ENCODE measurements at places on chromosomes 7 and 10.

GRCh38 chr7:87032604-87033339 lies 26.7 kb downstream of the ELAPOR2 start:
- no peak for DNase-seq

GRCh38 chr7:40232242-40232893 lies 97.6 kb downstream of the SUGCT start:
- DNase-seq, result no peak

GRCh38 chr7:47953822-47954221 lies 5.6 kb upstream of the PKD1L1 start:
- DNase-seq, result no peak

- peak; percentile 14 for DNase-seq
Observed at GRCh38 chr10:101827919-101828600, 9.8 kb upstream of the OGA start.

DNA sequence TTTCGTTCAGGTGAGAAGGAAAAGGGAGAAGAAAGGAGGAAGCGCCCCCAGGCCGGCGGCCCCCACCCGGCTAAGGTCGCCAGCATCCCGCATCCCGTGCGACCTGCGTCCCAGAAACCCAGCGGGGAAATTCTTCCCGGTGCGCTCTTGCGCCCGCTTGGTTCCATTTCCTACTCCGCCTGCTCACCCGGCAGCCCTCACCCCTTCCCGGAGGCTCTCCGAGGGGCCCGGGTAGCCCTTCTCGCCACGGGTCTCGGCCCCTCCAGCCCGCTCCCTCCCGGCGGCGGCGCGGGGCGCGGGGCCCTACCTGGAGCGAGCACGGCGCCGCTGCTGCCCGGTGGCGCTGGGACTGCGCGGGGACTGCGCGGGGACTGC lies at the start of gene PRKCQ:
TSS of gene PRKCQ (minus strand) at position 373 of the 375 bp plus-strand sequence. CDS start 65,141 bp downstream, outside the sequence.
- no peak for DNase-seq

- no peak for DNase-seq
Observed at GRCh38 chr10:69861251-69862240, 59.8 kb downstream of the COL13A1 start.

GRCh38 chr10:50604809-50605208 lies 18.9 kb downstream of the SGMS1 start:
- DNase-seq, result no peak

DNA sequence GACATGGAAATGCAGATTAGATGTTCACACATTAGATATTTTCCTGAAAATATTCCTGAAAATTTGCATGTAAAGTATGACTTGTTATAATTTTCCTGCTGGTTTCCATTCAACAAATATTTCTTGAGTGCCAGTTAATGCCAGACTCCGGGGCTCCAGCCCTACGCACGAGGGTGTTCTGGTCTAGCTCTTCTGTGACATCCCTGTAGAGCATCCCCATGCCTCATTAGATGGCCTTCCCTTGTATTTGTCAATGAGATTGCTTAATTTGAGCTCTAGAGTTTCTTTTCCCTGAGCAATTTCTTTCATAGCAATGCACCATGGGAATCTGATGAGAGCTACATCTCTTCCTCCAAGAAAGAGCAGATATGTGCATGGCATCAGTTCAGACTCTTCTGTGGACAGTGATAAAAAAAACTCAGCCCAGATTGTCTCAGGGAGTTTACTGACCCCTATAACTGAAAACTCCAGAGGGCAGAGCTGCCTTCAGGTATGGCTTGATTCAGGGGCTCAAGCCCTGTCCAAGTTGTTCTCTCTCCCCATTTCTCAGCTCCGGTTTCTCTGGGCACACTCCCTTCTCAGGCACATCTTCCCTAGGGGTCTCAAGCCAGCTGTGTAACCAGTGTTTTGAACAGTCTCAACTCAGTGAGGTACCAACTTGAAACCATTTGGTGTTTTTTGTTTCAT lies 96.7 kb downstream of the PARP12 start:
- no peak for DNase-seq

- DNase-seq, result no peak
Observed at GRCh38 chr10:69014171-69014570, 25.6 kb downstream of the KIFBP start.

GRCh38 chr10:96608805-96609204 lies 22.0 kb upstream of the TM9SF3 start:
- no peak for DNase-seq

- DNase-seq, result no peak
Observed at GRCh38 chr10:51086710-51087109, 12.4 kb downstream of the PRKG1 start.

DNA sequence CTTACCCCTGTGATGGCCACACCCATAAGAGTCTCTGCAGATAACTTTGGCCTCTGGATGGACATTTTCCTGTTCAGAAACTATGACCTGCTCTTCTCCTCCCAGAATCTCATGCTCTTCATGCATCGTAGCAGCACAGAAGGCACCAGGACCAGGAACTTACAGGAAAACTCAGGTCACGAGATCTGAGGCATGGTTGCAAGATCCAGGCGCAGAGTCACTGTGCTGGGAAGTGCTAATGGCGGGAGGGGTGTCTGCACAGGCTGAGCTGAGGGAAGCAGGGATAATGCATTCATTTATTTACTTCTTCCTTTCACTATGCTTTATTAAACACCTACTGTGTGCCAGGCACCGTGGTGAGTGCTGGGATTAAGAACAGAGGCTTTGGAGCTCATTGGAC lies 48.2 kb upstream of the LOXL4 start:
- DNase-seq, result no peak

- DNase-seq, result no peak
Observed at GRCh38 chr7:101681170-101682007, 52.3 kb upstream of the MYL10 start.

GRCh38 chr10:35212856-35213255 lies 86.2 kb downstream of the CREM start:
- DNase-seq, result no peak

DNA sequence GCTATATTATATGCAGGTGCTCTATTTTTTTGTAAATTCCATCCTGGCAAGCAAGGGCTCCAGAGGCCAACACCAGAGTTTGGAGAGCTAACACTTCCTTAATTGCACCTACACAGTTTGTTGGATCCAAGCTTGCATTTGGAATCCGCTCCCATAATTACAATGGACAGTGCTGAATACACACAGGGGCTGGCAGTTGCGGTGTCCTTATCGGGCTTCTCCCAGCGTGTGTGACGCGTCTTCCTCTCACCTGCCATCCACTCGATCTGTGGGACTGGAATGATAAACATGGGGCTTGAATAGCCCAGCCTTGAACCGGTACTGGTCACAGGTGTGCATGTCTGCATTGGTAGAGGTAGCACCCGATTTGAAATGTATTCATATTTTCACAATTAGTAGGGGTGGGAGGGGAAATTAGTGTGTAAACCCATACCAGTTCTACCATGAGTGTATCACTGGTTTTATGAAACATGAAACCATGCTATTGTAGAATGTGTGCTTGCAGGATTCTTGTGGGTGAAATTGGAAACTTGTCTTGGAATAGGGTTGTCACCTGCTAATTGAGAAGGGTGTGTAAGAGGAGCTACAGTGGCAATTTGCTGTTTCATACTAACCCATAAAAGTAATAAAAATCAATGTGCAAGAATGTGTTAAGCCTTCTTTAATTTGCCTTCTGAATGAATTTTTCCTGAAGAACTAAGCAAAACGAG lies 316.5 kb downstream of the WDR11 start:
- no peak for DNase-seq

- no peak for DNase-seq
Observed at GRCh38 chr10:111093741-111094380, 17.0 kb downstream of the ADRA2A start.

DNA sequence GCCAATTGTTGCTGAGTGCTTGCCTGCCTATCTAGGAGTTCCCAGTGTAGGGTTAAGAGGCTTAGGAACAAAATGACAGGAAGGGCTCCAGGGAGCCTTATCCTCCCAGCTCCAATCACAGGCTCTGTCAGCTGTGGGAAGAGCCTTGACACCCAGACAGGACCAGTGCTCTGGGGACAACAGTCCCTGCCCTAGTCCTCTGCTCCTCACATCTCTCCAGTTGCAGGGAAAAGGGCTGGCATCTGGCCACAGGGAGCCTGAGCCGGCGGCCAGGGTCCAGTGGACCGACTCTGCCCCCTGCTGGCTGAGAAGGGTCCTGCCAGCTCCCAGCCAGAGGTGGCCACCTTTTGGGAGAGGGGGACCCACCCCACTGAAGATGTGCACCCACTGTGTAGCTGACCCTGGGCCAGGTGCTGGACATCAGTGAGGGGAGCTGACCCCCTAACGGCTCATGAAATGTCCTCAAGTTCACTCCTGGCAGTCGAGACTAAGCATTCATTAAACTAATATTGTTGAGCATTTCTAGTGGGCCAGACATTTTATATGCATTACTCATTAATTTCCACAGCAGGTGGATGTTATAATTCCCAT lies 17.6 kb downstream of the DNAJB12 start:
- DNase-seq, result peak; percentile 46

DNA sequence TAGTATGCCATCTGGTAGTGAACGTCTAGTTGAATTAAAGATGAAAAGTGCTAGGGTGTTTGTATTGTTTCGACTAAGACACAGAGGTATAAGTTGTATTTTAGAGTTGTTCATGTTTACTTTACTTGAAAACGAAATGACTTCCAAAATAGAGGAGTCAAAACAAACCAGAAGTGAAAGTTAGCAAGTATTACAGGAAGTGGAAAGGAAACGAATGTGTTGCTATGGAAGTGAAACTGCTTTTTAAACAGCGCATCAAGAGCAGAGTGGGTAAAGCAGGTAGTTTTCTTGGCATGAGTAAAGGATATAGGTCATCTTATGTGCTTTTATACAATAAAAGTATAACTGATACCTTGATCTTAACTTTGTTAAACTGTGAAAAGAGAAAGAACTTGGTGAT lies 20.0 kb upstream of the GALNTL5 start:
- no peak for DNase-seq

- peak; percentile 65 for DNase-seq
Observed at GRCh38 chr7:93055543-93056107, 62.2 kb downstream of the SAMD9 start.

- DNase-seq, result no peak
Observed at GRCh38 chr10:44125879-44126278, 259.0 kb downstream of the CXCL12 start.

DNA sequence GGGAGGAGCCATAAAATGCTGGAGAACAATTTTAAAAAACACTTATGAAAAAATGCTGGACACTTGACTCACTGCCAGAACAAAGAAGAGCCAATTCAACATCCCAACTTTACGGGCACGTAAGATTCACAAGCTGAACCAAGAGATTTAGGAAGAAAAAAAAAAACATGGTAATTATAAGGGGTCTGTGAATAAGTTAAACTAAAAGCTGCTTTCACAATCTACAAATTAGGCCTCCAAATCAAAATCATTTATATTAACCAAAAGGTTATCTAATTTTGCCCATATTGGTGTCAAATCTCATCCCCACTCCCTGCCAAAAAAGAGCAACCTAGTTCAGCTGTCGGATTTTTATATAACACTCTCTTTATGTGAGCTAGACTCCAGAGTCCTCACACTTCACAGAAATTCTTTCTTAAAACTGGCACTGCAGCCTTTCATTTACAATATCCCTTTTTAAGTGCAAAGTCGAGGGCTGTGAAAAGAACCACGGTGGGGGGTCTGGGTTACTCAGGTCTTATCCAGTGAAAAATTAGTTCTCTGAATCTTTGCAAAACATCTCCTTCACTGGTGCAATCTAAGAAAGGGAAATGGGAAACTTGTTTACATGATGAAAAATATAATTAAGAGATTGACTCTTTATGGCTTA lies 30.4 kb upstream of the DGKI start:
- no peak for DNase-seq

- no peak for DNase-seq
Observed at GRCh38 chr7:39560408-39560807, 5.8 kb upstream of the YAE1 start.

GRCh38 chr7:142114207-142114606 lies 2.7 kb downstream of the MGAM2 start:
- no peak for DNase-seq

DNA sequence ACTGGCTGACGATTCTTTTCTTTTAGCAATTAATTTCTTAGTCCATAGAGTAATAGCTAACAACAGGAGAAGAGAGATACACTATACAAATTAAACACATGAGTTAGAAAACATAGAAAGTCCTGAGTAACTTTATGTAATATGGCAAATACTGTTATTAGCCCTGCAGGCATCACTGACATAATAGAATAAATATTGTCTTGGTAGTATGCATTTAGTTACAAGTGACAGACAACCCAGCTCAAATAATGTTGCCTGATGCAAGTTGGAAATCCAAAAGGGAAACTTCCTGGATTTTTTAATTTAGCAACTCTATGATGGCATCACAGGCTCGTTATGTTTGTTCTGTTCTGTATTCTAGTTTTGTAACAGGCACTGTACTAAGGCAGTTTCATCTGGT lies 95.1 kb downstream of the DKK1 start:
- DNase-seq, result no peak

DNA sequence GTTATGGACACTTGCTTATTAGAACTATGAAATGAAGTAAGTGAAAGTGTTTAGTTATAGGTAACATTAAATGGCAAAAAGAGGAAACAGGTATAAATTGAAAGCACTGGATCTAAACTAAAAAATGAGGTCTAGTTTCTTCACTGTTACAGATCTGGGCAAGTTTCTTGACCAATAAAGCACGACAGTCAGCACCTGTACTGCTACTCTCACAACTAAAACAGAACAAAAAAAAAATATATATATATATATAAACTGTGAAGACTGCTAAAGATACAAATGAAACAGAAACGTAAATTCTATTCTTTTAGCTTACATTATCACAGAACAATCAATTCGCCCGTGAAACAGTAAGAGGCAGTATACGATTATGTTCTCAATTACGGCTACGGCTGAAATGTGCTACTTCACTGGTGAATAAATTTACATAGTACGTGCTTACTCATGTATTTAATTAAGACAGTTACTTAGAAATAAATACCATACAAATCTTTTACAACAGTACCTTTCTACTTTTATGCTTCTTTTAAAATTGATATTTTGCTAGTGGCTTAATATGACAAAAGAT lies 4.2 kb downstream of the AHR start:
- no peak for DNase-seq

DNA sequence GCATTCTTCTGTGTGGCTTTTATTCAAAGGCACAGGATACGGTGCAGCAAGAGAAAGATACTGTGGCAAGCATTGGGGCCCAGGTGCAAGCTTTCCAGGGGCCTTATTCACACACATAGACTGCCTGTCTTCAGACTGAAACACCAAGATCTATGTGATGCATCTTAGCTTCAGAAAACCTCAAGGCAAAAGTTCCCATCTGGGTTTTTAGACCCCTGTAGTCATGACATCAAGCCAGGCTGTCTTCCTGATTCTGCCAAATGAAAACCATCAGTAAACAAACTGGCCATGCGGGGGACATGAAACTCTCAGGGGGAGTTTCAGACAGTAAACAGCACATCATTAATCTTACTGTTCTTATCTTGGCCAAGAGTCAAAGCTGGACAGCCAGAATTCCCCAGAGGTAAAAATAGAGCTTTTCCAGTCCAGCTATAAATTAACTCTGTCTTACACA lies 9.8 kb downstream of the AGBL3 start:
- peak; percentile 18 for DNase-seq

GRCh38 chr7:112023282-112023681 lies 182.9 kb downstream of the DOCK4 start:
- DNase-seq, result no peak

DNA sequence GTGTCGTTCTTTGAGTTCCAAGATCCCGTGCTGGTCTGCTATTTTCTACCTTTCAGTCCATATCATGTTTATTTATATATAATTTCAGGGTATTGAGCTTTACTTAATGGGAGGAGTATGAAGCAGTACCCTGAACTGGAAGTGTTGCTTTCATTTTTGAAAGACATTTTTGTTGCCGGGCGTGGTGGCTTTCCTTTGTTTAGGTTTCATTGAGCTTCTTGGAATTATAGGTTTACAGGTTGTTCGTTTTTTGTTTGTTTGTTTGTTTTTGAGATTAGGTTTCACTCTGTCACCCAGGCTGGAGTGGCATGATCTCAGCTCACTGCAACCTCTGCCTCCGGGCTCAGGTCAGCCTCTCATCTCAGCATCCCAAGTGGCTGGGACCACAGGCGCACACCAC lies 7.4 kb downstream of the ZNF487 start:
- DNase-seq, result no peak

Measured in CD8-positive, alpha-beta T cell (primary cell).